ENCODE measurements at places on chromosomes 1 and 21.

- peaks cover 7% of the 10 kb centered on the region for H3K27me3 ChIP-seq
- DNase-seq: no peak
- no peaks in the 10 kb centered on the region for H3K4me1 ChIP-seq
- H3K36me3 ChIP-seq: no peaks in the 10 kb centered on the region
- no peak overlapping the region for H3K4me3 ChIP-seq
These were observed 33.9 kb downstream of the DDR2 start for GRCh38 chr1:162666006-162666645.

DNA sequence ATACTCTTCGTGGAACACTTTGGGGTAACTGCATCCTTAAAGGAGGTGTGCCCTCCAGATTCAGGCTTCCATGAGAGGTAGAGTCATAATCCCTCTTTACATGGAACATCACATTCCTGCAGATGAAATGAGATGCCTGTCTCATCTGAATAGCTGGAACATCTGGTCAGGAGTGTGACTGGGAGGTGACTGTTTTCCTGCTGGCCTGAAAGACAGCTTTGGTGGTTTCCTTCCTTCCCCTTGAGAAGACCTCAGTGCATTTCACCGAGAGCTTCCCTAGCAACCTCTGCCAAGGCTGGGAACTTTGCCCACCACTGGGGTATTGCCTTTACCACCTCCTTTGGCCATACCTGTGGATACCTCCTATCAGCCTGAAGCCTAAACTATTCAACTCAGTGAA lies 46.7 kb upstream of the GUCA2A start:
- H3K36me3 ChIP-seq: peaks cover 30% of the 10 kb centered on the region
- peaks cover 12% of the 10 kb centered on the region for H3K4me1 ChIP-seq
- no peak overlapping the region for H3K4me3 ChIP-seq
- no peak for DNase-seq
- H3K27me3 ChIP-seq: no peaks in the 10 kb centered on the region

- no peak overlapping the region for H3K4me3 ChIP-seq
- H3K27ac ChIP-seq: no peak overlapping the region
- DNase-seq: no peak
- no peaks in the 10 kb centered on the region for H3K36me3 ChIP-seq
- peaks cover 3% of the 10 kb centered on the region for H3K4me1 ChIP-seq
- H3K27me3 ChIP-seq: peaks cover 12% of the 10 kb centered on the region
These were observed 19.0 kb upstream of the MGST3 start for GRCh38 chr1:165612062-165612461.

DNA sequence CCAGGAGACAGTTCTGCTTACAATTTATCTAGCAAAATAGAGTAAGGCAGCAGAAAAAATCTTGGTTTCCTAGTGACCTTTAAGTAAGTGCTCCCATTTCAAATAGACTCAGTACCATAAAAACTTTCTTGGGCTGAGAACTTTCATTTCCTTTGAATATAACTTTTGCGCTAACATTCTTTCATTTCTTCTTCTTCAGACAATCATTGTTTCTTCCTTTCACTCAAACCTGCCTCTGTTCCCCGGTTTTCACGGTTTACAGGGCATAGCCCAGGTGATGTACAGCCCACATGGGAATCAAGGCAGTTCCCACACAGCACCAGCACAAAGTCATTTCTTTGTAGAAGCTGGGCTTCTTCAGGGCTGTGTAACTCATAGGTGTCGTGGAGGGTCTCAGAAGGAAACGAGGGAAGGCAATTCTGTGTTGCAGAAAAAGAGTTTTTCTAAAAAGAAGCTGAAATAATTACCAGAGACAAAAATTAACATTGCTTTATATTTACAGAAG lies 611.6 kb downstream of the SMYD3 start:
- H3K4me3 ChIP-seq: no peak overlapping the region
- peaks cover 25% of the 10 kb centered on the region for H3K36me3 ChIP-seq
- no peak for DNase-seq
- no peaks in the 10 kb centered on the region for H3K27me3 ChIP-seq
- peaks cover 10% of the 10 kb centered on the region for H3K4me1 ChIP-seq
- H3K27ac ChIP-seq: peak overlapping the region; percentile 32

DNA sequence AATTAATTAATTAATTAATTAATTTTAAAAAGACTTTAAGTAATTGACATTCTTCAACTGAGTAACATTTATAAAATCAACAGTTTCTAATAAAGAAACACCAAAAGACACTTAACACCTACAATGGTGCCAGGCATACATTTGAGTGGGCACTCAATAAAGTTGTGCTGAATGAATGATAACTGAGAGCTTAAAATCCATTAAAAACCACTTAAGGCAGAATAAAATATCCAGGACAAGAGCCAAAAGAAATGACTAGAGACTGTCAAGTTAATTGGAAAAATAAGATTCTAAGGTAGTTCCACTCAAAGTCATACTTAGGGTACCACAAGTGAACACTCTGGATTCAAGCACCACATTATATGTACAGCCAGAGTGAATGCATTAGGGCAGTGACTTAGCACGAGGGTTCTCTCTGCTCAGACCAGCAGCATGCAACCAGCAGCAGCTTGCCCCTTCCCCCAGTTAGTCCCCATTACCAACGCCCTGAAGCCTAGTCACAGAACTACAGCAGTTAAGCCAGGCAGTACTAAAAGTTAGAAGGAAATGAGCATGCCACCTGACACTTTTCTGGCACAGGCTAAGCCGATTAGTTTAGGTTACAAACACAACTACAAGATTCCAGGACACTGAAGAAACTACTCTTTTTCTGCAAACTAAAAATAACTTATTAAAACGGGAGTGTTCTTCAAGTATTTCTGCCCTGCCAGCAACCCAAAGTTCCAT lies 46.5 kb downstream of the LUZP1 start:
- no peak for DNase-seq
- H3K4me1 ChIP-seq: peaks cover 18% of the 10 kb centered on the region
- no peaks in the 10 kb centered on the region for H3K27me3 ChIP-seq
- no peaks in the 10 kb centered on the region for H3K36me3 ChIP-seq
- H3K27ac ChIP-seq: no peak overlapping the region

- no peaks in the 10 kb centered on the region for H3K36me3 ChIP-seq
- peaks cover 20% of the 10 kb centered on the region for H3K27me3 ChIP-seq
- no peak overlapping the region for H3K27ac ChIP-seq
- H3K4me3 ChIP-seq: no peak overlapping the region
These were observed 22.0 kb upstream of the FAM131C start for GRCh38 chr1:16095447-16095846.

GRCh38 chr1:22018583-22019559 lies 17.4 kb downstream of the CELA3A start:
- H3K36me3 ChIP-seq: no peaks in the 10 kb centered on the region
- peaks cover 18% of the 10 kb centered on the region for H3K4me1 ChIP-seq
- peak; percentile 58 for DNase-seq
- peak overlapping the region; percentile 49 for H3K4me3 ChIP-seq
- no peaks in the 10 kb centered on the region for H3K27me3 ChIP-seq

- peak overlapping the region; percentile 55 for H3K27ac ChIP-seq
- DNase-seq: no peak
- H3K36me3 ChIP-seq: peaks cover 29% of the 10 kb centered on the region
These were observed 18.6 kb upstream of the SH3D21 start for GRCh38 chr1:36287595-36287994.

- H3K4me1 ChIP-seq: no peaks in the 10 kb centered on the region
- no peaks in the 10 kb centered on the region for H3K36me3 ChIP-seq
- H3K4me3 ChIP-seq: no peak overlapping the region
- no peak overlapping the region for H3K27ac ChIP-seq
- H3K27me3 ChIP-seq: no peaks in the 10 kb centered on the region
- DNase-seq: no peak
These were observed 4.1 kb downstream of the KRTAP13-4 start for GRCh38 chr21:30434033-30434631.

DNA sequence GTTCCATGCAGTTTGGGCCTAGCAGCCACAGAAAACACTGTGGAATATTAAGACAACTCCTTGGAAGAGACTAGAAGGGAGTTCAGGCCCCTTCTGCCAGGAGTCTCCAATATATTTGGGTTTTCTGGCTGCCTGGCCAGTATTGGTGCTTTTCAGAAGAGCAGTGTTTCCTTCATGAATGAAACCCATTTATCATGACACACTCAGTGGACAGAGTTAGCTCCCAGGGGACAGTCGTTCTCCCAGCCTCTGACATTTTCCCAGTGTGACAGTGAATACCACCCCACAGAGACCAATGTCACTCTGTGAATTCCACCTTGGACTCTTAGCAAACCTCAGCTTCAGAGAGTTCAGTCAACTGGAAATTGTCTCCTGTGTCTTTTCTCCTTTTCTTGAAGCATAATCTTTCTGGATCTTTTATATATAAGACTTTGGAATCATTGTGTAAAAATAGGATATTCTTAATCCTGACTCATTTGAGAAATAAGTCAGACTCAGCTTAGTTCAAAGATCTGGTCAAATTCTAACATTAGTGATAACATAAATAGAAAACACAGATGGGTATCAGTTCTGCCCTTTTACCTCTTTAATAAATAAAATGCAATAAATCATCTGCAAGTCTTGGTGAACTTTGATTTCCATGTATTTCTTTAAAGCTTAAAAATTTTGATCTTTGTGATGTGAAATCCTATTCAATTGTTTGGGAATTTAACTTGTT lies 40.4 kb downstream of the GNG12 start:
- no peaks in the 10 kb centered on the region for H3K4me1 ChIP-seq
- no peak overlapping the region for H3K27ac ChIP-seq
- no peak for DNase-seq
- H3K36me3 ChIP-seq: no peaks in the 10 kb centered on the region

GRCh38 chr1:93591676-93592550 lies 89.7 kb downstream of the BCAR3 start:
- peak overlapping the region; percentile 69 for H3K4me3 ChIP-seq
- peak; percentile 20 for DNase-seq
- H3K27me3 ChIP-seq: no peaks in the 10 kb centered on the region
- peak overlapping the region; percentile 64 for H3K27ac ChIP-seq
- peaks cover 16% of the 10 kb centered on the region for H3K36me3 ChIP-seq
- H3K4me1 ChIP-seq: peaks cover 18% of the 10 kb centered on the region

DNA sequence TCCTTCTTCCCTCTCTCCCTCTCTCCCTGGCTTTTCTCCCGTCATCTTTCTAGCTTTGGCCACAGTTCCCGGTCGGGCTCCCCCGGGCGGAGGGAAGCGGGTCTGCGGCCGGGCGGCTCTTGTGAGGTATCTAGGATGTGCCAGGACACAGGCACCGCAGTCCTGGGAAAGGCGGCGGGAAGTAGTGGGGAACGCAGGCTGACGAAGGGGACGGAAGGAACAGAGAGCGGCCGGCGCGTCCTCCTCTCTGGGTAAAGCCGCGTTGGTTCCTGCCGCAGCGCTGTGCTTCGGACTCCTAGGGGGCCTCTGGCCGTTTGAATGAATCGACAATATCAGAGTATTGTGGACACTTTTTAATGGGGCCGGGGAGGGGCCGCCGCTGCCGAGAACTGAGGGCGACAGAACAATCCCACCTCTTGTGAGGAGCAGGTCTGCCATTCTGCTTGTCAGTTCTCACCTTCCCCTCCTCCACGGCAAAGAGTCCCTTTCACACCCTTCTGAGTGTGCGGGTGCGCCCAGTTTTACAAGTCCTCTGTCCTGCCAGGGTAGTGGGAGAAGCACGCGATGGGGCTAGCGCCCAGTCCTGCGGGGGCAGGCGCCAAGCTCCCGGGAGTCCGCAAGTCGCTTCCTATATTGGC lies 1.2 kb upstream of the LHX9 start:
- no peaks in the 10 kb centered on the region for H3K36me3 ChIP-seq
- no peak for DNase-seq
- peaks cover 50% of the 10 kb centered on the region for H3K4me1 ChIP-seq
- H3K4me3 ChIP-seq: peak overlapping the region; percentile 25

DNA sequence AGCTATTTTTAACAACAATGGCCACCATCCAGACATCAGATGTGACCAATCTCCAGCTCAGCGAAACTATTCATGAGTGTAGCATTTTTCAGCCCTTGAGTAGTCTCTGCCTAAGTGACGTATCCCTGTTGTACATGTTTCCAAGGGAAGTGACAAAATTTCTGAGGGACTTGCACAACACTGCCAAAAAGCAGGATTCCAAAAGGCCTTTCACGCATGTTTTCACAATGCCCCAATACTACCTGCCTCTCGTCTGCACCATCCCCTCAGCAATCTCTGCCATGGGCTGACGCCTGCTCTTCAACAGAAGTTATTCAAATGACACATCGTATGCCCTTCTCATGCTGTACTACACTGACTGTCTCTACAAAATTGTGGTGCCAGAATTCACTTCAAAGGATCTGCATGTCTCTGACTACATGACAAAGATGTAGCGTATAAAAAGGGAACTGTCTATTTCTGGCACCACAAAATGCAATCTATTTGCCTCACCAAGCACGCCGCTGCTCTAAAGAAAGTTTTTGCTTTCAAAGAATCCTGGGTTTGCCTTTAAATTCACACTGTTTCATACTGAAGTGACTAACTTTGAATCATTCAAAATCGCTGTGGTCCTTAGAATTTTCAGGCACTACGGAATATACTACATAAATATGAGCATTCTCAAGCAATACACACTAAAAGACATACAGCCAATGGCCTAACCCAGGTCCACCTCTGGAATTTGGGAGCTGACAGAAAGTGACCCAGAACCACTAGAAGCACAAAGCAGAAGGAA lies 32.9 kb downstream of the JAK1 start:
- H3K27me3 ChIP-seq: no peaks in the 10 kb centered on the region
- peak overlapping the region; percentile 56 for H3K4me3 ChIP-seq
- peaks cover 24% of the 10 kb centered on the region for H3K36me3 ChIP-seq
- H3K4me1 ChIP-seq: peaks cover 59% of the 10 kb centered on the region
- H3K27ac ChIP-seq: peak overlapping the region; percentile 71
- no peak for DNase-seq

- H3K36me3 ChIP-seq: no peaks in the 10 kb centered on the region
- H3K27me3 ChIP-seq: no peaks in the 10 kb centered on the region
- no peak for DNase-seq
- H3K4me1 ChIP-seq: no peaks in the 10 kb centered on the region
These were observed 582.6 kb downstream of the MRPL39 start for GRCh38 chr21:25024639-25025038.

DNA sequence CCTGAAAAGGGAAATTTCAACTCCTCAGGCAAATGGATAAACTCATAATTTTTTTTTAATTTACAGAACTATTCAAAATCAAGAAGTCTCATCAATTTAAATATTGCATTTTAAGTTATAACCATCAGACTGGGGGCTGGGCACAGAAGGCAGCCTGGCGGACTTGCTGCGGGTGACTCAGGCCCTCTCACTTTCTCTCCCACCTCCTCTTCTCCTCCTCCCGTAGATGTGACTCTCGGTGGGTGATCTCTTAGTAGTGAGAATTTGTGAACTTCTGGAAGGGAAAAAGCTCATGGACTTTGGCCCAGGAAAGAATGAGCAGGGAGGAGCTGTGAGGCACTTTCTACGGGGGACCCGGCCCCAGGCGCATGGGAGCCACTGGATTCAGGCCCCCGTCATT lies 32.9 kb downstream of the CLIC6 start:
- H3K27me3 ChIP-seq: peaks cover 5% of the 10 kb centered on the region
- peaks cover 4% of the 10 kb centered on the region for H3K4me1 ChIP-seq
- no peak overlapping the region for H3K27ac ChIP-seq
- no peak overlapping the region for H3K4me3 ChIP-seq
- H3K36me3 ChIP-seq: no peaks in the 10 kb centered on the region

GRCh38 chr21:27462726-27463125 lies 495.8 kb upstream of the ADAMTS5 start:
- DNase-seq: no peak
- H3K4me3 ChIP-seq: no peak overlapping the region
- no peaks in the 10 kb centered on the region for H3K4me1 ChIP-seq
- H3K36me3 ChIP-seq: no peaks in the 10 kb centered on the region
- H3K27ac ChIP-seq: no peak overlapping the region
